ENCODE measurements at places on chromosomes 2 and 18.

DNA sequence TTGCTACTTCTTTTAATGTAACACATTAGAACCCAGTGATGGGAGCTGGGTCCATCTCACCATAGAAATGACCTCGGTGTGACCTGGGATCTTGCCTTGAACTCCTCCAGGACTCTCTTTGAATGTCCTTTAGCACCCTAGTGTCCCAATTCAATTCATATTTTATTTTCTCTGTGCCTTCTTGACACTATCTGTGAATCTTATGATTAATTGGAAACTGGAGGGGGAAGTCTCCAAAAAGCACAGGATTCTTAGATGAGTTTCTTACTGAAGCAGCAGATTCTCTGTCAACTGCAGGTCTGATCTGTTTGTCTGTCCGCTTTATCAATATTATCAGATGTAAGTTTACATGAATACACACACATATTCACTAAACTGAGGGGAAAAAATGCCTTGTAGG, 470 bp downstream of the DHRS9 start:
- no peak for DNase-seq

DNA sequence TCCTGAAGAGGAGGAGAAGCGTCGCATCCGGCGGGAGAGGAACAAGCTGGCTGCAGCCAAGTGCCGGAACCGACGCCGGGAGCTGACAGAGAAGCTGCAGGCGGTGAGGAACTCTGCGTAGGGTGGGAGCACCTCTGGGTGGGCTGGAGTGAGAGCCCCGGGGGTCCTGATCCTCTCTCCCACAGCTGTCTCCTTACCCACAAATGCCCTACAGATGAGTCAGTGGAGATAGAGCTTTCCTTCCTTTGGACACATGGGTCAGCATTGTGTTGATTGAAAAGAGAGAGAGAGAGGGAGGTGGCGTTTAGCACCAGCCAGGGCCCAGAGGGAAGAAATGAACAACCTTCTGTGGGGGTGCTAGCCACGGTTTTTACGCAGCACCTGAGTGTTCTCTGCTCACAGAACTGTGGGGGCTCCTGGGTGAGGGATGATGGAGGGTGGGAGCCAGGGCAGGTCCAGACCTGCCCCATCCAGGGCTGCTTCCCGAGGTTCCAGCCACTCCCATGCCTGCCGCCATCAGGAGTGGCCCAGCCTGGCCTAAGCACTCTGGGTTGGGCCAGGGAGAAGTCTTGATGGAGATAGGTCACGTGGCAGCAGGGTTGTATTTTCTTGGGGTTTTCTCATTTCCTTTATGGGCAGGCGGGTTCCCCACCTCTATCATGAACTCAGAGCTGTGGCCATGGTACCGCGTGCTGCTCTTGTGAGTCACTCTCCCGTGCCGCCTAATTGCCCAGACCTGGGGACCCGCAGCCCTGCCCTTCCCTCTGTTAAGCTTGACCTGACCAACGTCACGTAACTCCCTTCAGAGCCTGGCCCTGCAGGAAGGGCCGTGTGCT, 16.3 kb downstream of the FOSL2 start:
- DNase-seq = peak; percentile 29

DNA sequence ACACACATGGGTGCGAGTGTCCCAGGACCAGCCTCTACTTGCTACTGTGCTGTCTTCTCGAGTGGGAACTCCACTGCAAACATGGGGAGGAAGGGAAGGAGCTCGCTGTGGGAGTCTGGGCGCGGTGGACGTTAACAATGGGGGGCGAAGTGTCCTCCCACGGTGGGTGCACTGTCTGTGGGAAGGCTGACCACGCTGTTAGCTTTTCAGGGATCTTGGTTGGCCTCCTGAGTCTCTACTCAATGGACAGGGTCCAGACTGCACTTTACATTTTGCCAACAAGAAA, 146.7 kb downstream of the MBP start:
- no peak for DNase-seq

- no peak for DNase-seq
Observed at GRCh38 chr2:99573634-99574251, 83.9 kb upstream of the REV1 start.

DNA sequence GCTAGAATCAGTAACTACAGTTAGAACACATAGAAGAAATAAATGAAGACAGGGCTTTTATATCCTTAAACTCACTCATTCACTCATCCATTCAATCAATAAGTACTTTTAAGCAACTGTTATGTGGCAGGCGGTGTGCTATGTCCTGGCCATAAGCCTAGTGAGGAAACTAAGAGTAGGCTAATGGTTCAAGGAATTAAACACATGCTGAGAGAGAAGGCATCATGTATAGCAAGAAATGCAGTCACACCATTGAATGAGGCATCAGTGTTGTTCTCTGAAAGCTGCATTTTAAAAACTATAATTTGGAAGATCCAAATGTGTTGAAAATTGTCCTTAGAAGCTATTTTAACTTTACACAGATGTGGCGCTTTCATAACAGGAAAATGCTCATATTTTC, 86.5 kb upstream of the DTNA start:
- no peak for DNase-seq

GRCh38 chr2:71615767-71616730, 162.7 kb downstream of the DYSF start:
- DNase-seq = no peak

- no peak for DNase-seq
Observed at GRCh38 chr2:239233576-239233975, 167.2 kb downstream of the HDAC4 start.

- no peak for DNase-seq
Observed at GRCh38 chr2:27184115-27184514, 27.7 kb upstream of the ATRAID start.

- no peak for DNase-seq
Observed at GRCh38 chr2:133265432-133265949, 302.8 kb downstream of the NCKAP5 start.

DNA sequence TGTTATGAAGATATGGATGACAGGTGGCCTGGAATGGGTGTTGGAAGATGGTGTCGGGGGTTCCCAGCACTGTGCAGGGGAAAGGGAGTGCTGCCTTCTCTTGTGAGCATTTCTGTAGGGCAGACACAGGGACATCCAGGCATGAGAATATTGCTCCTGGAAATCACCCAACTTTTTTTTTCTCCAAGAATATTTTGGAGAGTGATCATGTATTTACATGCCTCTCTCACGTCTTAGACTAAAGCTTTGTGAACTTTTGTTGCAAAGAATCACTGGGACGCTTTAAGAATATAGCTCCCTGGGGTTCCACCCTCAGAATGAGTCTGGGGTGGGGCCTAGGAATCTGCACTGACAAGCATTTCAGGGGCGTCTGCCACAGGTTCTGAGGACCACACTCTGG, 68.7 kb downstream of the VWA3B start:
- DNase-seq = no peak

DNA sequence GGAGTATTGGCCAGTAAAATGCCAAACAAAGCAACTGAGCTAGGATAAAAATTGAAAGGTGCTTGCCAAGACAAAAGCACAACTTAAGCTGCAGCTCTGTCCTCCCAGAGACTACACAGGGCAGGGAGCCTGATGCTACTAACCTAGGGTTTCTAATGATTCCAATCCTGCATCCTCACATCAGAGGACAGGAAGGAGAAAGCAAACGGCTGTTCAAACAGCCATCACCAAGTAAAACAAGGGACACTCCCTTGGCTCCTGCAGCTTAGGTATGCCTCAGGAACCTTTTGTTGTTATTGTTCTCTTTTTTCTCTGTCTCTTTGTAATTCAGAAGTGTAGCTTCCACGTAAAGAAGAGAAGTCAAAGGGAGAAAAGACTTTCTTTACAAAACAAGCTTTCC, 99.5 kb downstream of the TCF4 start:
- DNase-seq = no peak

GRCh38 chr18:8196238-8196637, 413.0 kb upstream of the RAB12 start:
- DNase-seq = no peak

DNA sequence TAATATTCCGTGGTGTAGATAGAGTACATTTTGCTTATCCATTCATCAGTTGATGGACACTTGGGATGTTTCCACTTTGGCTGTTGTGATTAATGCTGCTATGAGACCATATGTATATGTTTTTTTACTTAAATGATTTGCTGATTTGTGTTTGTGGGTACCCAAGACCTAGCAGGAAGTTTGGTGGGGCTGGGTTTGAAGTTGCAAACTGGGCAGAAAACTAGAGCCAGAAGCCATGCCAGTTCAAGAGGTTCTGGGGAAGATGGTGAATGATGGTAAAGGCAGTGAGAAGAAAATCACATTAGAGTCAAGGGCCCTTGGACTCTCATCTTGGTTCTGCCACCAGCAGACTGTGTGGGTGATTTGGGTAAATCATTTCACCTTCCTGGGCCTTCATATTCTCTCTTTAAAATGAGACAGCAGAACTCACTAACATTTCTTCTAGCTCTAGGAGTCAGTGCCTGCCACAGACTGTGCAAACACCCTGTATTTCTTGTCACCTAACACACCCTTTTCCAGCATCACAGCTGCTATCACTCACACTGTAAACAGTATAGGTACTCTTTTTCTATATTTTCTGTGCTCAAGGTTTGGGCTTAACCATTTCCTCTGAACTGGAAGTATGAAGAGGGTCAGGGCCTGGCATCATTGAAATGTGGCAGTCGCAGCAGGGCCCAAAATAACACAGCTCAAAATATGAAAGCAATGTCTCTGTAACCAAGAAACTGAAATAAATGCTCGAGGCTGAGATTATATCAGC, 8.4 kb upstream of the CTLA4 start:
- no peak for DNase-seq

- no peak for DNase-seq
Observed at GRCh38 chr2:96503637-96504243, 1.4 kb downstream of the NEURL3 start.

DNA sequence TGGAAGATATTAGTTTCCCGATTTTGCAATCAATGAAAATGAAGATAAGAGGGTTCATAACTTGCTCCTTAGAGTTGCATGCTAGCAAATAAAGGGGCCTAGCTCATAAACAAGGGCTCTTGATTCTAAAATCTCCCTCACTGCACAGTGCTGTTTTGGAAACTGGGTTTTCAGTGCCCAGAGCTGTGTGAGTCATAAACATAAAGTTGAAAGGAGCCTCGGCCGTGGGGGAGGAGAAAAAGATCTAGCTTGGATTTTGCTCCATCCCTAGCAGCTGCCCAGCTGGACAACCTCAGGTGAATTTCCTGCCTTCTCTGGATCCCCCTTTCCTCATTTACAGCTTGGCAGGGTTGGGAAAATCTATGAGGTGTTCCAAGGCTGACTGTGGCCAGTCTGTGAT, 42.5 kb downstream of the LYPD1 start:
- DNase-seq = no peak

DNA sequence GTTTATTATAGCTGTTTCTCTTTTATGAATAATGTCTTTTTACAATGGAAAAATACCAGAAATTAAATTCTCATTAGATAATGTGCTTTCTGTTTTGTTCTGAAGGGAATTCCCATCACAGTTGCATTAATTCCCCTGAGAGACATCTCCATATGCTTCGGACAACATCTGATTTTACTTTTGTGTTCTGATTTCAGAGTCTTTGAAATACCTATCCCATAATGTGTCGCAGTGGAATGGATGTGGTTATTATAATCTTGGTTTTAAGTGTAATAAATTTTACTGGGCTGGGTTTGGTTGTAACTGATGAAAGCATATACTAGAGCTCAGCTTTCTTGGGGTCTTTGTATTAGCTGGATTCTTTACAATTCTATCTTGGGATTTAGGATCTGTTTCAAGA, 12.5 kb downstream of the SPTBN1 start:
- no peak for DNase-seq

DNA sequence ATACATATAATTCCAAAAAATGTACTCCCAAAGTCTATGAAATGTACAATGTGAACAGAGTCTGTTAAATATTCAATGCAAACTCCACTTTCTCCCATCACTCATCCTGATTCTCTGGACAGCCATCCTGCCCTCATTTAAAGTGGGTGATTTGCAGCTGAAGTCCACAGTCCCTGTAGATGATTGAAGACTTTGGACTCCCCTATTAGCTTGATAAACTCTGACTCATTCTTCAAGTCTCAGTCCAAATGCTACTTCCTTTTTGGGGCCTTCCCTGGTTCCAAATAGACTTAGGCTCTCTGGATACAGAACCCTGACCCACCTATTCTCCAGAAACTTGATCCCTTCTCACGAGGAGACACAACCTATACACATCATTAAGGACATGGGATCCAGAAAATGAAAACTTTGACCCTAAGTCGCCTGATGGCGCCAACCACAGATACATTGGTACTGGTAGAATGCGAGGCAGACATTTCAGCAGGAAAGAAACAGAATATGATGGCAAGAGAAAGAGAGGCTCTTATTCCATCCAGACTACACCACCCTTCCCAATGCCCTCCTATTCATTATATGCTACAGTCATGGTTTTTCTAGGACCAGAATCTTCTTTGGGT, 122.7 kb downstream of the VIT start:
- DNase-seq = no peak

- DNase-seq = no peak
Observed at GRCh38 chr2:239303711-239304532, 96.9 kb downstream of the HDAC4 start.

- no peak for DNase-seq
Observed at GRCh38 chr2:56185101-56185581, 1.4 kb downstream of the CCDC85A start.

DNA sequence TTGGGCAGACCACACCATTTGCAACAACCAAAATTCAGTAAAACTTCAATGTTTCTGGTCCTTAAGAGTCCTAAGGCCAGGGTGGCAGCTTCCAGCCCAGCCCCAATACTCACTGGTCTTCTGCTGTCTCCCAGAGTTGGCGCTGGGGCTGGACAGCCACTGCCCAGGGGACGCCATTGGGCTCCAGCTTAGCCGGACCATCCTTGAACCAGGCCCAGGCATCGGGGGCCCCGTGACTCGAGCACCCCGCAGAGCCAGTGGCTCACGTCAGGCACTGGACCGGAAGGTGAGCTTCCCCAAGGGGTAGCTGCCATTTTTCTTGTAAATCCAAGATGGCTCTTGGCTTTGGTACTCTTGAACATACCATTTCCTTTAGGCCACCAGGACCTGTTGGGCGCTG, 21.8 kb downstream of the SNED1 start:
- DNase-seq = no peak

DNA sequence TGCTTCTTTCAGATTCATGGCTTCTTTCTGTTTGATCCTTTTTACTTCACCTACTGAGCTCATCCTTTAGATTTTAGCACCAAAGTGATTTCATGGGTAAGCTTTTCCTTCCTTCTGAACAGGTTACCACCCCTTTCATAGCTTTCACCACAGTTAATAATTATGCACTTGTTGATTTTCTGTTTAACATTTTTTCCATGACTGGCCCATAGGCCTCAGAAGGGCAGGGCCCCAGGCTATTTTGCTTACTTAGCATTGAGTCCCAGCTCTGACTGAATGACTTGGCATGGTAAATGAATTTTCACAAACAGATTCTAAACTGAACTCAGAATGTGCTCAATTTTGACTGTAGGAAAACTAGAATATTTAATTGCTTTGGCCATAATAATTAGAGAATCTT, 177.0 kb downstream of the GCA start:
- DNase-seq = no peak

GRCh38 chr2:220227266-220227920, 600.0 kb downstream of the SLC4A3 start:
- DNase-seq = no peak

DNA sequence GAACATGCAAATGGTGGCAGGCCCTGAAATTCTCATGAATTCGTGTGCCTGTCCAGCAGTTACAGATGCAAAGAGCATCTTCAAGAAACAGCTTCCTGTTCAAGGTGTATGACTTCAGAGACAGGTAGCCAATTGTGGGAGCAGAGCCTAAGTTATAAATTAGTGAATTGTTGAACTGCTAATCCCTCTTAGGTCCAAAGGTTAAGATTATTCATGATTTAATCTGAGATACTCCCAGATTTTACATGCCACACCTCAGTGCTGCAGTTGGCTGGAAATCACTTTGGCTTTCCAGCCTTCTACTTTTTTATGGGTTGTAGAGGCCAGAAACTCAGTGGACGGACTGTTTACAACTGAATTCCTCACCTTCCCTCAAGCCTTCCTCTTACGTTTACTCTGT, 247.8 kb downstream of the AGPS start:
- no peak for DNase-seq

Data from stimulated activated naive B cell treated with anti-CD40 and anti-IgM and Interleukin-4, amounts not matched to agents 10 μg/mL and 1 μg/mL and 100 μg/mL, for 72 hours (primary cell).